Hepatocyte (in vitro differentiated cells): ENCODE measurements at places on chromosomes 13 and 19. TPM values are rescaled to one million over a fixed set of nuclear protein-coding genes. Genes with fewer than 3 reads are reported as not detected.

Gene SOHLH2
- total RNA-seq, result 0.93 and 1.8 TPM in 2 replicates

DNA sequence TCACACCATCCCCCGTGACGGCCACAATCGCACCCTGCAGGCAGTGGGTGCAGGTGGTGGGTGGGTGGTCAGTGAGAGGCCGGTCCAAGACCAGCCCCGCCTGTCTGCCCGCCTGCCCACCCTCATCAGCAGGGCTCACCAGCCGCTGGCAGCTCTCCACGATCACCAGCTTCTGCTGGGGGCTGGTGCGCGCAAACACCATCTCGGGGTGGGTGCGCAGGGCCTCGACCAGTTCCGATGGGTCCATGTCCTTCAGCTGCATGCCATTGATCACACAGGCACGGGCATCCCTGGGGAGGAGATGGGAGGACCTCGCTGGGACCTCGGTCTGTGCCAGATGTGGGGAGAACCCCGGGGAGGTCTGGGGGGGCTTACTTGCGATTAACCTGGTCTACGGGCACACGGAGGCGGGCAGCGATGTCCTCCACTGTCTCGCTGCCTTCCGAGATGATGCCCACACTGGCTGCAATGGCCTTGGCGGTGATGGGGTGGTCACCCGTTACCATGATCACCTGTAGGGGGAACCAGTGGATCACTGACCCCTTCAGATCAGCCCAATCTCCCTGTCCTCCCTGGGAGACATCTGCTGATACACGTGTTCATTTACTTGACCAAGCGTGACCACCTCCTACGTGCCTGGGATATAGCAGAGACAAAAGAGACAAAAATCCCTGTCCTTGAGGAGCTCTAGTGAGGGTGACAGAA is 8.0 kb downstream of the ATP4A start:
- DNase-seq, result no peak

Gene RNF225
- total RNA-seq, result not detected in 2 replicates

GRCh38 chr13:44906713-44907112 is 82.6 kb downstream of the NUFIP1 start:
- peak; percentile 57 for DNase-seq
